ENCODE measurements at places on chromosomes 3 and 15.

DNA sequence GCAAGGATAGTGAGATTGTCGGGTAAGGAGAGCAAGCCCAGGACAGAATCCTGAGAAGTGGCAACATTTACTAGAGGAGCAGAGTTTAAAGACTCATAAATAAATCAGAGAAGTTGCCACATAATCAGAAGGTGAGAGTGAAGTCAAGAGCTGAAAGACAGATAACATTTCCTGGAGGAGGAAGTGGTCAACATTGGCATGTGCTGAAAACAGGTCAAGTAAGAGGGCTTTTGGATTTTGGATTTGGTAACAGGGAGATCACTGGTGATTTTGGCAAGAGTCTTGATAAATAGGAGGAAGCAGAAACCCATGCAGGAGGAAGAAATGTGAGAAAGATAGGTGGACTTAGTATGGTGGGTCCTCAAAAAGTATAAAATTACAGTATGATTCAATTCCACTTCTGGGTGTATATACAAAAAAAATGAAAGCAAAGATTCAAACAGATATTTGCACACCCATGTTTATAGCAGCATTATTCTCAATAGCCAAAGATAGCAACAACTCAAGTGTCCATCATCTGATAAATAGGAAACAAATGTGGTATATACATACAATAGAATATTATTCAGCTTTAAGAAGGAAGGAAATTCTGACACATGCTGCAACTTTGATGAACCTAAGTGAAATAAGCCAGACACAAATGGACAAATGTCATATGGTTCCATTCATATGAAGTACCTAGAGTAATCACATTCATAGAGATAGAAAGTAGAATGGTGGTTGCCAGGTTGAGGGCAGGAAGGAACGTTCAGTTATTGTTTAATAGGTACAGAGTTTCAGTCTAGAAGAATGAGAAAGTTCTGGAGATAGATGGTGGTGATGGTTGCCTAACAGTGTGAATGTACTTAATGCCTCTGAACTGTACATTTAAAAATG is 27.3 kb upstream of the MBNL1 start:
- no peak for DNase-seq

- no peak for DNase-seq
These were observed 36.4 kb downstream of the ST8SIA2 start for GRCh38 chr15:92430069-92430440.

DNA sequence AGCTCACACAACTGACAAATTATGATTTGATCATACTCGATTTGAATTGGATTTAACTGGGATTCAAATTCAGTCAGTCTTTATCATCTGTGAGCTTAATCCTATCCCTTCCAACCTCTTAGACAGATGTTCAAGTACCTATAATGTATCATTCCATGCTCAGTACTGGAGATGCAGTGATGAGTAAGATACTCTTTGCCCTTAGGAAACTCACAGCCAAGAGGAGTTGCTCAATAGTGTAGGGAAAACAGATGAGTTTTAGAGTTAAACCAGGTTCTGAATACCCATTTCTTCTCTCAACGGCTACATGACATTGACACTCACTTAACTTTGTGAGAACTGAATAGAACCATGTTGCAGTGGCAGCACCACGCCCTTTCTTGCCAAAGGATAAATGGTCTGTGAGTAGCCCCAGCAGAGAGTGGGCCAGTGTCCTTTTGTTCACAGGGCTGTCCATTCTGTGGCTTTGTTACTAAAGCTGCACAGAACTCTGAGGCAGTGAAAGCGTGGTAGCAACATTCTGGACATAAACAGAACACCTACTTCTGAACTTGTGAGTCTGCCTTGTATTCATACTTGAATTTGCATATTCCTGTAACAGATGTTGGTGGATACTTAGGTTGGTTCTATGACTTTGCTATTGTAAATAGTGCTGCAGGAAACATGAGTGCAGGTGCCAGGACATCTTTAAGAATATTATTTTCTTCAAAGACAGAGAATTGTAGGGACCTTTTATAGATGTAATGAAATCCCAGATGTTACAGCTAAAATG is 91.6 kb downstream of the RASA2 start:
- no peak for DNase-seq

DNA sequence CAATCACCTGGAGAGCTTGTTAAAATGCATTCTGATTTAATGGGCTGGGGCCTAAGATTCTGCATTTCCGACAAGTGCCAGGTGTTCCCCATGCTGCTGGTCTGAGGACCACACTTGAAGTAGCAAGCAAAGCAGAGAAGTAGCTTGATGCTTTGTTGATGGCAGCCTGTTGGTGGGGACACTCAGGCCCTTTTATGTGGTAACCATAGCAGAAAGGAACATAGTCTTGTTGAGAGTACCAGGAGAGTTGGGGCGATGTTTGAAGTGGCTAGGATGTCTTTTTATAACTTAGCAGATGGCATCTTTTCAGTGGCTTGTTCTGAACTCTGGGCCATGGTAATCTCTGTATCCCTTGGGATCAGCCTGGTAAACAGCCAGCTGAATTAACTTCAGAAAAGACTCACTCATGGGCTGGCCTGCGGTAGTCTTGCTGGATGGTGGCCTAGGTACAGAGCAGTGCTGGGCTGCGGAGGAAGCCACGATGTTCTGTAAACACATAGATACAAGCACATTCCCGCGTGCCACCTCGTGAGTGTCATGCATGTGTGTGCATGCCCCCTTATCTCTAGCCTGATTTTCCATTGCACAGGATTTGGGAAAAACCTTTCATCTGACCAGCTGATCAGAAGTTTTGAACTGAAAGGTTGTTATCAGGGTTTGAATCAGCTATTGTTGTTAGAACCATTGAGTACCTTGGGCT is 292.4 kb upstream of the LRRFIP2 start:
- DNase-seq: no peak

- no peak for DNase-seq
These were observed 26.7 kb downstream of the TMEM43 start for GRCh38 chr3:14151471-14152083.

DNA sequence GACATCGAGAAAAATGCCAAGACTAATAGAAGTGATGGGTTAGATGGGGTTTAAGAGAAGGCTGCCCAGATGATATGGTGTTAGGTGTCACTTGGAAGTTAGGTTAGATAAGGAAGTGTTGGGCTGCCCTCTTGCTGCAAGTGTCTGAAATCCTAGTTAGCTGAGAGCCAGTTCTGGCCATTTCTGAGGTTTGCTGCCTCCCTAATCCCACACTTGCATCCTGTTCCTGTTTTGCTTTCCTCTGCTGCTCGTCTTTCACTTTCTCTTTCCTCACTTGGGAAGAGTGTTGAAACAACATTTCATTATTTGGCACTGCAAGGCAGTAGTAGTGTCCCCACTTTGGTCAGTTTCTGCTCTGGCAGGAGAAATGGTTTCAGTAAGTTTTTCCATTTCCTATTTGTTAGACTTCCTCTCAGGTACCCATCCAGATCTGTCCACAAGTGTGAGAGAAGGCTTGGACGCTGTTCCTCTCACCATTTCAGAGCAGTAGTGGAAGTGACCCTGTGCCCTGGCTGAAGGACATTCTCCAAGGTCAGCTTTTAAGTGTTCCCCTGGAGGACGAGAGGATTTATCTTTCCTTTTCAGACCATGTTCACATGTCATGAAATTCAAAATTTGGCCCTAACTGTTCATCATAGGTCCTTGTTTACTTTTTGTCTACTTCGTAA is 93.3 kb downstream of the ADAMTSL3 start:
- DNase-seq: no peak

- DNase-seq: no peak
These were observed 740.2 kb downstream of the ROBO1 start for GRCh38 chr3:79027593-79027992.

- DNase-seq: no peak
These were observed 33.2 kb downstream of the NR2F2 start for GRCh38 chr15:96363707-96364106.

DNA sequence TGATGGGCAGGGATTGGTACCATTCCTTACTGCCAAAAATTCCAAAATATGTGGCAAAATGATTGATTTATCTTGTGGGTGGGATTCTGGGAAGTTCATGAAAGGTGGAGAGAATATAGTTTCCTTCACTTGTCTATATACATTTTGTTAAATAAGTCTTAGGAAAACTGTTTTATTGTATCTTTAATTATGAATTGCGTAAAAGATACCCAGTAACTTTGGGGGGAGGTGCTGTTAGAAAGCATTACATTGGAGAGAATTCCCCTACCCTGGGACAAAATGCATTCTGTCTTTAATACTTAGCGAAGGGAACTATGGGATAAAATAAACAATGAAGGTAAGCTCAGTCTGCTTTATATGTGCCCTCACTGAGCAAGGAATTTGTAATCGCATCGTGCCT is 4.6 kb downstream of the SETD5 start:
- no peak for DNase-seq

DNA sequence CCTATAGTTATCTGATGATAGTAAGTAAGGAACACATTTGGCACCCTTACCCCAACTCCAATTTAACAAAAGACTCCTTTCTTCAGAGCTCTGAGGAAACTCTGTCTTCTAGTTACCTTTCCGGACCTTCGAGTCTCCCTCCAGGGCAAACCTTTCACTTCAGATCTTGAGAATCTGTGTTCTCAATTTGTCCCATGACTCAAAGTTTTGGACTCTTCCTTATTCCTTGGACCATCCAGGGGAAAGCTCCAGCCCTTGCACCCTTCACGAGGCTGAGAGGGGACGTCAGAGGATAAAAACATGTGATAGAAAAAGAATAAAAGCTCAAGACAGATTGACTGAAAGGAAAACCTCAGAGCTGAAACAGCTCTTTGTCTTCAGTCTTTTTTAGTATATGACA is 76.9 kb downstream of the CTNNB1 start:
- DNase-seq: no peak

GRCh38 chr3:104556372-104557078 is 810.2 kb upstream of the ALCAM start:
- no peak for DNase-seq

GRCh38 chr3:185176750-185177359 is 24.0 kb upstream of the C3orf70 start:
- DNase-seq: no peak

DNA sequence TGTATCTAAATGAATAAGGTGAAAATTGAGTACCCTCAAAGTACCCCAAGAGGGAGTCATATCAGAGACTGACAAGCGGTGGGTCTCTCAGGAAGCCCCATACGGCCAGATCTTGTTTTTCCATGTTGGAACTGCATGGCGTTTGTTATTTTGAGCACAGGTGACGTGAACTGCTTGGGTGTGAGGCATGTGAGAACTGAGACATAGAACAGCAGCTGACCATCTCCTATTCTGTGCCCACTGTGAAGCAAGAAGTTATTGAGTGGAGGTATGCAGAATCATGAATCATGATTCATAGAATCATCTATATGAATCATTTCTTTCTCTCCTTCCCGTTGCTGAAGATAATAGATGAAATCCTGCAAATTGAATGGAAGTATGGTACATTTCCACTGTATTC is 4.6 kb downstream of the VPS8 start:
- no peak for DNase-seq

- no peak for DNase-seq
These were observed 41.8 kb downstream of the FILIP1L start for GRCh38 chr3:100072326-100073048.

DNA sequence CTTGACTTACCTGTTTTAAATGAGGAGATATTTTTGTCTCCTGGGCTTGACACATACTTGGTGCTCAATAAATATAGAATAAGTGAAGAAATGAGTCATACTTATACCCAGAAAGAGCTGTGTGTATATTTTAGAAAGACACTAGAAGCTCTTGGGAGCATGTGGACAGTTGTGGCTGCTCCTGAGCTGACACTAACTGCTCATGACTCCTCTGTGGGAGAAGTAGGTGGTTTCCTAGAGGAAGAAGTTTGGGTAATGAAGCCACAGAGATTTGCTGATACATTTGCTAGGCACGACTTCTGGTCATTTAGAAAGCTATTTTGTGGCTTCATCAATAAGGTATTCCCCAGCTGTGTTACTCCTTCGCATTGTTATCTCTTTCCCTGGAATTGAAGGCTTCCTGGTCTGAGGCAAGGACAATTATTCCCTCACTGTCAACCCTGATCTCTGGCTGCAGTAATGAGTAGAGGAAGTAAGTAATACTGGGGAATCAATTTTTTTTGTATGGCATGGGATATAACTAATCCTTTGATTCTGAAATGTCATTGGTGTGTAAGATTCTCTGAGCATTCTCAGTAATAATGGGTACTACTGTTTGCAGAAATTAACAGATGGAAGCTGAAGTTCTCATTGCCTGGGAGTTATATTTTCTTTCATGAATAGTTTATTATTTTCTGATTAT is 79.6 kb upstream of the DCBLD2 start:
- no peak for DNase-seq

GRCh38 chr15:60729850-60730458 is 251.0 kb upstream of the ICE2 start:
- peak; percentile 24 for DNase-seq

- DNase-seq: no peak
These were observed 117.0 kb downstream of the MBNL1 start for GRCh38 chr3:152385761-152386160.

- DNase-seq: no peak
These were observed 25.8 kb downstream of the LDHAL6B start for GRCh38 chr15:59232476-59232875.

DNA sequence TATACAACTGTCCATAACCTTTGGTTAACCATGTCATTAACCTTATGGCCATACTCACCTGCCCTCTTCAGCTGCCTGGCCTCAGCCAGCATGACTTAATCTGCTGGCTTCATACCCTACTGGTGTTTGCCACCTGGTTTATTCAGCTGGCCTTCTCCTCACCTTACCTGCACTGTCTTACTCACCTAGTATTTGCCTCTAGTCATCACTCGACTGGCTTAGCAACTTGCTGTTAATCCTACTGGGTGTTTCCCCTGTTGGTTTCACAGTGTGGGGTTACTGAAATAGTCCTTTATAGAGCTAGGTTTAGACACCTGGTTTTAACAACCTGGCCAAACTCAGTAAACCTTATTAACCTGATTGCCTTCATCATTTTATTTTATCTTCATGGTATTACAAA is 96.4 kb downstream of the IL12A start:
- DNase-seq: no peak

Data from activated T-helper 1 cell treated with anti-CD3 and anti-CD28 coated beads, Interleukin-12 subunit alpha, Interleukin-12 subunit beta, Interleukin-2, Interleukin-4 antibody, amounts not matched to agents 30 ng/mL and 10 ng/mL and 1 ng/mL, durations not matched to agents 14 hours and 24 hours and 36 hours (primary cell).